ENCODE measurements at places on chromosomes 1 and 21.

- DNase-seq: no peak
These were observed 117.9 kb upstream of the ADAR start for GRCh38 chr1:154725865-154726264.

GRCh38 chr21:26852423-26852822, 7.2 kb upstream of the ADAMTS1 start:
- no peak for DNase-seq

DNA sequence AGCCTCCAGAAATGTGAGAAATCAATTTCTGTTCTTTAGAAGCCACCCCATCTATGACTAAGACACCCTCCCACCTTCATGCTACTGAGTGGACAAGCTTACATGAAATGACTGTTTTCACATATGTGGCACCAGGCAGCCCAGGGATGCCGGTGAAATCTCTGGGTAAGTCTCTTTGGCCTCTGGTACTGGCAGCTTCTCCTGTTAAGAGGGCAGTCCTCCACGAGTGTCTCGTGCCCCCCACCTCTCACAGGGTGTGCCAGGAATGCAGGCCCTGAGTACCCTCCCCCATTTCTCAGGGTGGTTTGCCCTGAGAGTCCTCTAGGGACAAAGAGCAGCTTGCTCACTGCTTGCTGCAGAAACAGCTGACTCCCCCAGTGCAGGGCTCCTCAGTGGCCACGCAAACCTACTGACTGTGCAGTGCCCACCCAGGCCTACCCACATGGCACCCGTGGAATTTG, 3.2 kb upstream of the PRXL2B start:
- DNase-seq: no peak

- no peak for DNase-seq
These were observed 429.2 kb upstream of the ZP4 start for GRCh38 chr1:238319957-238320356.

GRCh38 chr1:89938171-89939055, 56.5 kb upstream of the ZNF326 start:
- DNase-seq: no peak

GRCh38 chr1:192601143-192601542, 25.6 kb downstream of the RGS1 start:
- DNase-seq: no peak

Data from activated T-helper 1 cell treated with Interleukin-2 at 50 U/mL for 16 hours (primary cell).